Activated CD4-positive, alpha-beta memory T cell treated with anti-CD3 and anti-CD28 coated beads for 36 hours (primary cell): ENCODE measurements at places on chromosomes 13 and 19. TPM values are rescaled to one million over a fixed set of nuclear protein-coding genes. Genes with fewer than 3 reads are reported as not detected.
A peak's percentile ranks its signal among the peaks of the same experiment; 100 is the strongest.

DNA sequence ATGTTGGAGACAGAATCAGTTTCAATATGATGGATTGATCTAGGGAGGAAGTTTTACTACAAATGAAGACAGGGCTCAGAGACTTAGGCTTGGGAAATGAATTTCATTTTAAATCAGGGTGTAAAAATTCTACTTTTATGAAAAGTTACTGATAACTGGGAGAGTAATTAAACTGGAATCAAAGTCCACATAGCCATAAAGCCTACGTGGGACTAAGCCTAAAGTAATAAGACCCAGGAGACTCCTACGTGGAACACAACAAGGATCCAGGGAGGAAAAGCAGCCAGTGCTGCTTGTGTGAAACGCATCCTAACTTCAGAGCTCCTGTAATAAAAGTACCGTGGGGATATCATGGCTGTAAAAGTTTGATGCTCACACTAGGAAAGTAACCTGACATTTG lies 152.0 kb upstream of the MYO16 start:
- DNase-seq, result no peak

DNA sequence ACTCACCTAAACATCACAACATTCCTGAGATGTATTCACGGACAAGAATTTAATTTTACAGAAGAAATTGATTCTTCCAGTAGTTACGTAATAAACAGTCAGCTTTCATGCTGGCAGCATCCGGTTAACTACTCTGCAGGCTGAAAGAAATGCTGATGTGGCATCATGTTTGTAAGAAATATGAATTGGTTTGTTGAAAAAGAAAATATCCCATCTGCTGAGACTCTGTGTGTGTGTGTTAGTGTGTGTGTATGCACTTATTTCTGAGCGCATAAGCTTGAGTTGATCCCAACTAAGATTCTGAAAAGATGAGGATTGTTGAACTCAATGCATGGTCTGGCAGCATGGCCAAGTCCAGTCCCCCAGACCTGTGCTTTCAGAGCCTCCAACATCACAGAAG lies 74.3 kb upstream of the FAM216B start:
- DNase-seq, result no peak

DNA sequence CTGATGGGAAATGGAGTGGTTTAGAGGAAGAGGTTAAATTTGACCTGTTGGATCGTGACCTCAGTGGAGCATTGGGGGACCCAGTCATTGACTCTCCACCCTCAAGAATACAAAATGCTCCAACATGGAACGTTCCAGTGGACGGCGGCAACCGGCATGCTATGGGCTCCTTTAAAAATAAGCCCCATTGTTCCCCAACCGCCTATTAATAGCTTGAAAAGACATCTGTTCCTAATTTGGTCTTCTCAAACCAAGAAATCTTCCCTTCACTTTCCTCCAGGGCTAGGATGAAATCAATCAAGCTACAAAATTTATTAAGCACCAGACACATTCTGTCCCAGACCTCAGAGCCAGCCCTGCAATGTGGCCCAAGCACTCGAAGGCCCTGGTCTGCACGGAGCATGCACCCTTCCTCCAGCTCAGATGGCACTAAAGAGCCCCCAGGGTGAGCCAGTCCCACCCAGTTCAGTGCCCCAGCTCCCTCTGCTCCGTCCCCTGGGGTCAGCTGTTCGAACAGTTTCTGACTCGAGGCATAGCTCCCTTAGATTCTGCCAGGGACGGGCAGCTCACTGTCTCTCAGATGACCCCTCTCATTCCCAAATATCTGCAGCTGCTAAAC lies 22.5 kb upstream of the VSTM2B start:
- DNase-seq, result no peak

- peak; percentile 35 for DNase-seq
Observed at GRCh38 chr19:55116859-55117662, at the start of gene PPP1R12C. TSS of gene PPP1R12C (minus strand) at chr19:55117637. CDS start at chr19:55117543, 94 bp downstream.

DNA sequence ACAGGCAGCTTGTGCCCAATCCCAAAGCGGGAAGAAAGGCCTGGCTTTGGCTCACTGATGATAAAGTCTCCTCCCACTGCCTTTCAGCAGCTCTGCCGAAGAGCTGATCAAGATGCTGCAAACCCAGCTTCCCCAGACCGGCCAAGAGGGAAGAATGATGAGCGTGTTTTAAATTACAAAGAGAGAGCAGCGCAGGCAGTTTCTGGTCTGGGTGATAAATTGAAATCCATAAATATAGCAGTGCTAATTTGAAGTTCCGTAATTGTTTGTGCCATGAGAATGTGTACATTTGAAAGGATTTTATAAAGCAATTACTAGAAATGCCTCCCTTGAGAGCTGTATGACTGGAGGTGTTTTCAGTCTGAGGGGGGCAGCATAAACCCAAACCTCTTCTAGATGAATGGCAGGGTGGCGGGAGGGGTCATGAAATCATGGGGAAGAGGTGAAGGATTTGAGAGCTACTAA lies 171.8 kb downstream of the STK24 start:
- DNase-seq, result no peak

- no peak for DNase-seq
Observed at GRCh38 chr19:52464798-52465470, 11.6 kb downstream of the ZNF578 start.

GRCh38 chr13:40615619-40616018 lies 50.8 kb downstream of the FOXO1 start:
- peak; percentile 23 for DNase-seq

- DNase-seq, result no peak
Observed at GRCh38 chr13:105567951-105568525, 967.4 kb downstream of the EFNB2 start.

- DNase-seq, result no peak
Observed at GRCh38 chr19:55018216-55018615, 19.8 kb downstream of the GP6 start.

GRCh38 chr13:113089693-113090414 lies 15.7 kb upstream of the F7 start:
- no peak for DNase-seq

DNA sequence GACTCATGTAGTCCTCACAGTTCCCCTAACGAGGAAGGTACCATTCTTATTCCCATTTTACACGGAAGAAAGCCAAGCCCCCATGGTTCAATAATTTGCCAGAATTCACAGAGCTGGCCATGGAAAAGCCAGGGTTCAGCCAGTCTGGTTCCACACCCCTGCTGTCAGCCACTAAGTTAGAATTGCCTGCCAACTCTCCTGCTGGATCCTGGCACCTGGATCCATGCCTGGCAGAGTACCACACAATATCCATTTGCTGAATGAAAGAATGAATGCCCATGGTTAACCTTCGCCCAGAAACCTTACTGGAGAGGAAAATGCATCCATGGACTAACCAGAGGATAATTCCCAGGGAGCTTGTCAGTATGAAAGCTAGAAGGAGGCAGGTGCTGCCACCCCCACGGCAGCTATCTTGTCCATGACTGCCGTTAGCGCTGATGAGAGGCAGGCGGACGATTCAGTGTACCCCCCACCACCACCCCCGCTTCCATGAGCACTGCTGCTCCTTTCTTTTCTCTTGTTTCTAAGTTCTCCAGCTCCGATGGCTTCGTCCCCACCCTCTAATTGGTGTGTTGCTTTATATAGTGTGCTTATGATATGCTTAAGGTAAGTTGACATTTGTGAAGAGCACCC lies 114.5 kb downstream of the SLC7A1 start:
- DNase-seq, result no peak

DNA sequence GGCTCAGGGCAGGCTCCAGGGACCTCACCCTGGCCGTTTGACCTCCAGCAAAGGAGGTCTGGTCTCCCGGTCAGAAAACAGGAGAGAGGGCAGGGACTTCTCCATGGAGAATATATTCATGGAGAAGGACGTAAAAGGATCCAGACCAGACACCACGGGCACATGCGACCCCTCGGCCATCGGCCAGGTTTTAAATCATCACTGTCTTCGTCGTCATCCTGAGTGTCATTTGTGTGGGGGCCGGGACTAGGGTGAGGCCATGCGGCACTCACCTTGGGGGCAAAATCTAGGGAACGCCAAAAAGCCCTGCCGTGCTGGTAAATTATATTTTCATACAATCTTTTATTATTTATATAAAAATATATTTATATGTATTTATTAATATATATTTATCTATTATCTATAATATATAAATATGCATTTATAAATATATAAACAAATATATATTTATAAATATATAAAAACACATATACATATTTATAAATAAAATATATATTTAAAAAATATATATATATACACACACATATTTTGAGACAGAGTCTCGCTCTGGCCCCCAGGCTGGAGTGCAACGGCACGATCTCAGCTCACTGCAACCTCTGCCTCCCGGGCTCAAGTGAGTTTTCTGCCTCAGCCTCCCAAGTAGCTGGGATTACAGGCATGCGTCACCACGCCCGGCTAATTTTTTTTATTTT lies 75.4 kb downstream of the GADD45B start:
- no peak for DNase-seq

GRCh38 chr19:39157275-39157996 lies 31.9 kb downstream of the PAK4 start:
- DNase-seq, result no peak

DNA sequence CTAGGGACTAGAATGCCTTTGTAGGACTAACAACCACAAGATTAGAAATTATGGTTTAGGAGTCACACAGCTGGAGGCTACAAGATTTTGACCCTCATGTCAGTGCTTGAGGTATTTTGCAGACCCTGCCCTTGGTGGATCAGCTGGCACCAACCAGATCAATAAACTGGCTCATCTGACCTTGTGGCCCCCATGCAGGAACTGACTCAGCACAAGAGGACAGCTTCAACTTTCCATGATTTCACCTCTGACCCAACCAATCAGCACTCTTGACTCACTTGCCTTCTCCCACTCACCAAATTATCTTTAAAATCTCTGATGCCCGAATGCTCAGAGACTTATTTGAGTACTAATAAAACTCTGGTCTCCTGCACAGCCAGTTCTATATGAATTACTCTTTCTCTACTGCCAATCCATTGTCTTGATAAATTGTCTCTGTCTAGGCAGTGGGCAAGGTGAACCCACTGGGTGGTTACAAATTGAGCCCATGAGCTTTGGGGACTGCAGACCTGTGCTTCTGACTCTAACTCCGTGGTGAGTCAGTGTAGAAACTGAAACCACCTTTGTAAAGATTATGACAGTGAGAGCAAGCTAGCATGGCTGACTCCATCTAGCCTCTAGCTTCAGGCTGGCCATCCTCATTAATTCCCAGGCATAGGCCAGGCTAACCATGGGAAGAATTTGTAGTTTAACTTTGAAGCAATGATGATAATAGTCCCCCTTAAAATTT lies 33.9 kb upstream of the CEACAM8 start:
- DNase-seq, result peak; percentile 49

GRCh38 chr13:27621116-27621365 lies 651 bp upstream of the POLR1D start:
- no peak for DNase-seq

GRCh38 chr13:33999811-34000605 lies 182.1 kb downstream of the RFC3 start:
- DNase-seq, result no peak

DNA sequence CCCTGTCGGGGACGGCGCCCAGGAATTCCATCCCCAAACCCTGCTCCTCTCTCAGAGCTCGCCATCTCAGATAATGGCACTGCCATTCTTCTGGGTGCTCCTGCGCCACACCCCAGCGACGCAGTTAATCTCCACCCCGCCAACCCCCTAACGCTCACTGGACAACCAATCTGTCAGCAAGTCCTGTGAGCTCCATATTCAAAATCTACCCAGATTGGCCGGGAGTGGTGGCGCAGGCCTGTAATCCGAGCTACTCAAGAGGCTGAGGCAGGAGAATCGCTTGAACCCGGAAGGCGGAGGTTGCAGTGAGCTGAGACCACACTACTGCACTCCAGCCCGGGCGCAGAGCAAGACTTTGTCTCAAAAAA lies 18.6 kb downstream of the FCGBP start:
- no peak for DNase-seq

PLK5 gene
- total RNA-seq, result not detected

PLPP2 gene
- 0.67 TPM for total RNA-seq

ZNF606 gene
- total RNA-seq, result 5.1 TPM

ICAM5 gene
- 1.1 TPM for total RNA-seq

CYP2A7 gene
- total RNA-seq, result not detected

POU4F1 gene
- 0.17 TPM for total RNA-seq

MADCAM1 gene
- total RNA-seq, result 0.36 TPM

PCDH17 gene
- not detected for total RNA-seq

ZNF358 gene
- 6.0 TPM for total RNA-seq
